ENCODE measurements at places on chromosomes 5 and 9. TPM values are rescaled to one million over a fixed set of nuclear protein-coding genes. Genes with fewer than 3 reads are reported as not detected.

DNA sequence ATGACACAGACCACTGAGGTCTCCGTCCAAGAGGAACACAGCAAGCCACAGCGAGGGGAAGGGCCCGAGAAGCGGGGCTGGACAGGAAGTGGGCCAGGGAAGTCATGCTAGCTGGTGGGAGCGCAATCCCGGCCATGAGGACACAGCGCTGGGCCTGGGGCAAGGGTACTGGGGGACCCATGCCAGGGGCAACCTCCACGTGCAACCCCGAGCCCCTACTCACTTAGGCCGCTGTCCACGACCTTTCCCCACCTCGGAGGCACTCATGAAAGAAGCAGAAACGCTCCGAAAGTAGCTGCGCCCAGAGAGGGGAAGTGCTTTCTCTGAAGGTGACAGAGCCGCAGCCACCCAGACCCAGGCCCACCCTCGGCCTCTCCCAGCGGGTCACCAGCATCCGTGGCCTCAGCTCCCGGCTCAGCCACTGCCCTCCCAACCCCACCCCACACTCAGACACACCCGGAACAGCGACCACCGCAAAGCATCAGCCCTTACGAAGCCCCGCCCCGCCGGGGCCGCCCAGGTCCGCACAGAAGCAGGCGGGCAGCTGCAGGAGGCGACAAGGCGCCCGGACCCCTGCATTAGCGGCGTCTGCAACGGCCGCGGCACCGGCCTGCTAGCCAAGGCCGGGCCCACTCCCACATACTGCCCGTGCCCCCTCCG is 782 bp downstream of the BICD2 start:
- H3K4me1 ChIP-seq = peaks cover 38% of the 10 kb centered on the region
- peak overlapping the region; percentile 93 for H3K27ac ChIP-seq
- H3K4me3 ChIP-seq = peak overlapping the region; percentile 96
- no peaks in the 10 kb centered on the region for H3K27me3 ChIP-seq

CNTNAP3B gene
- total RNA-seq = not detected

DNA sequence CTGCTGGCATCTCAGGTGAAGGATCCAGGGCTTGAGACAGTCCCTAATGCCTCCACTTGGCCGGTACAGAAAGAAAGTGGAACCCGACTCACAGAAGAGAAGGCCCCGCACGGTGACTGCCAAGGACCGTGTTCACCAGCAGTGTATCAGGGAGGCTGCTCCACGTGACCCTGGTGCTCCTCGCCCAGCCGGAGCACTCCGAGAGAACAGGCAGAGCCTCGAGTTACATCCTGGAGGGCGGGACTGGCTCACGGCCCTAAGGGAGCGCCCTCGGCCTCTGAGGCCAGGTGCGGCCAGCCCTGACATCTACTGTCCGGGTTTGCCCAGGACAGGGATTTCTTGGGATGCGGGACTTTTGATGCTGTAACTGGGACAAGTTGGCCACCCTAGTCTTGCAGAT is 104.0 kb upstream of the SARDH start:
- H3K27ac ChIP-seq = no peak overlapping the region
- peaks cover 19% of the 10 kb centered on the region for H3K27me3 ChIP-seq
- DNase-seq = no peak
- no peaks in the 10 kb centered on the region for H3K36me3 ChIP-seq
- H3K4me3 ChIP-seq = no peak overlapping the region

NUDCD2 gene
- total RNA-seq = 27.8 TPM

DNA sequence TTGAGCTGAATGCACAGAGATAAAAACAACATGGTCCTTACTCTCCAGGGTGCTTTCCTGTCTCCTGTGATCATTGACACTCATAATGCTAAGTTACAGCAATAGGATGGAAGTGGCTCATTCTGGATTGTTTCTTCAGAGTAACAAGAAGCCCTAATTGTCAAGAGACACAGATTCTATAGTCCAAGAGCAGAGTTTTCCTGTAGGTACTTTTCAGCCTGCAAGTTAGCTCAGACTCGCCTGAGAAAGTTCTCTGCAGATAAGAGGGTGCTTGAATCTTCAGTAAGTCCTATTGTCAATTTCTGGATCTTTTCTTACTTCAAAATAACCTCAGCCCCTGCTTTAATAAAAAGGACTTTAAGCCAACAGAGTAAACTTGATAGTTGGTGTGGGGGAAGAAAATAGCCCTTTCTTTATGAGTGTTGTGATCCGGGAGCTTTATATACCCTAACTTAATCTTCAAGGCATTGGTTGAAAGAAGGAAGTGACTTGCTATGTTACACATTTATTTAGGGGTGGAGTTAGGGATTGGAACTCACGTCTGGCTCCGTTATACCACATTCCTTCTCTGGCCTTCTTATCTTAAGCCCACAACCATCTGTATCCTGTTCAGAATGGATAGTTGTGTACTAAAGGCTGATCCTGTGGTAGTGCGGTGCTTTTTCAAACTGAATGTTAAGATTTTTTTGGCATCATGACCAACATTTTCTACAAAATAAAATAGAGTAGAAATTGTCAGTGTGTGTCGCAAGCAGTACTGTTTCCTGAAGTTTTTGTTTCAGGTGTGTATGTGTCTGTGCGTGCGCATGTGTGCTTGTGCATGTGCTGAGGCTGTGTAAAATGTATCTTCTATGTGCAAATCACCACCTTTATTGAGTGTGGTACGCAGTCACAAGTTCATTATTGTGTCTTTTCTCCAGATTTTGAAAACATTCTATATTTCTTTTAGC is 173.9 kb downstream of the WDR70 start:
- H3K4me1 ChIP-seq = peaks cover 5% of the 10 kb centered on the region
- no peak for DNase-seq
- H3K27me3 ChIP-seq = no peaks in the 10 kb centered on the region
- no peak overlapping the region for H3K27ac ChIP-seq

DNA sequence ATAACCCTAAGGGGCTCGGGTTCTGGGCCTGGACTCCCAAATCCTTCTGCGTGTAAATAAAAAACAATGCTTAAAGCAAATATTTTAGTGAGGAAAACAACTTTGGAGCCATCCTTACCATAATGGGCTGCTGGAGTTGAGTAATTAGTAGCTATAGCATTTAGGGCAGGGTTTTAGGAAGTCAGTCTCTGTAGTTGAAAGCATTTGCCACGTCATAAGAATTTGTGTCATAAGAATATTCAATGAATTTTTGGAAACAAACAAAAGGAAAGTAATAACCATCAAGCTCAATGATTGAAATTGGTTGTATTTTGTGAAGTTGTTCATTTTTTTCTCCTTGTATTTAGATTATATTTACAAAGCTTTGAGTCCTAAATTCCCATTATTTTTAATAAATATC is 114.8 kb upstream of the ELL2 start:
- no peaks in the 10 kb centered on the region for H3K36me3 ChIP-seq
- H3K27ac ChIP-seq = no peak overlapping the region
- DNase-seq = no peak
- H3K4me3 ChIP-seq = no peak overlapping the region

DAB2 gene
- 2.6 TPM for total RNA-seq

- no peak overlapping the region for H3K4me3 ChIP-seq
- H3K27ac ChIP-seq = no peak overlapping the region
- no peaks in the 10 kb centered on the region for H3K36me3 ChIP-seq
- no peak for DNase-seq
- H3K4me1 ChIP-seq = no peaks in the 10 kb centered on the region
These were observed 198.0 kb upstream of the EGFLAM start for GRCh38 chr5:38060354-38060753.

DNA sequence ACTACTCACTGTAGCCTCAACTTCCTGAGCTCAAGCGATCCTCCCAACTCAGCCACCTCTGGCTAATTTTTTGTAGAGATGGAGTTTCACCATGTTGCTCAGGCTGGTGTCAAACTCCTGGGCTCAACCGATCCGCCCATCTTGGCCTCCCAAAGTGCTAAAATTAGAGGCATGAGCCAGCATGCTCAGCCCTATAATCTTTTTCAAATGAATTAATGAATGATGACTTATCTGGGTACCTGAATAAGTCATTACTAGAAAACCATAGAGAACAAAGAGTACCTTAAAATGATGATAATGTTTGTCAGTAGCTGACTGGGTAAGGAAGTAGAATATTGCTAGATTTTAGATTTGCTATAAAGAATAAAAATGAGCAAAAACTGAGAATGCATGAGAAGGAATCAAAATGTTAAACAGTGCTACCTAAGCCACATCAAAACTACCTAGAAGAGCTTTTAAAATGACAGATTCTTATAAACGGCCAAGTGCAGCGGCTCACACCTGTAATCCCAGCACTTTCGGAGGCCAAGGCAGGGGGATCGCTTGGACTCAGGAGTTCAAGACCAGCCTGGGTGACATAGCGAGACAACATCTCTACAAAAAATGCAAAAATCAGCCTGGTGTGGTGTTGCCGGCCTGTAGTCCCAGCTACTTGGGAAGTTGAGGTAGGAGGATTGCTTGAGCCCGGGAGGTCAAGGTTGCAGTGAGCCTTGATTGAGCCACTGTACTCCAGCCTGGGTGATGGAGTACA is 13.6 kb downstream of the FNBP1 start:
- peaks cover 10% of the 10 kb centered on the region for H3K36me3 ChIP-seq
- peak overlapping the region; percentile 89 for H3K27ac ChIP-seq
- H3K27me3 ChIP-seq = no peaks in the 10 kb centered on the region
- peaks cover 89% of the 10 kb centered on the region for H3K4me1 ChIP-seq
- no peak for DNase-seq

DNA sequence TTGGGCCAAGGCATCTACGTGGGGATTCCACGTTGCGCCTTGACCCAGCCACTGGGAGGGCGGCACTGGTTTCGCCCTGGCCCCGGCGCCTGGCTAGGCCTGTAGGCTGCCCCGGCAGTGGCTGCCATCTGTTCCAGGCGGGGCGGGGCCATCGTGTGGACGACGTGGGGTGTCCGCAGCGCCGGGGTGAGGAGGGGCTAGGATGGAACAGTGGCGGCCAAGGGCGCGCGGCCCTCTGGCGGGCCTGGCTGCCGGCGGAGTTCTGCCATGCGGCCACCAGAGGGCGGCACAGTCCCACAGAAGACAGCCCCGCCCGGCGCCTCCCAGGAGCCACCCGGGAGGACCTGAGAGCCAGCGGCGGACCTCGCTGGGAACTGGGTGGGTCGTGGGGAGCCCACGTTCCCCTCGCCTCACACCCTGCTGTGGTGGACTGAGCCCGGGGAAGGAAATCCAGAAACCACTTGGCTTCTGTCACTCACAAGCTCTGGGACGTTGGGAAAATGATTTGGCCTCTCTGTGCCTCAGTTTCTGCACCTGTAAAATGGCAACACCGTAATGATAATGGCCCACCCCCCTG is 22.6 kb upstream of the RAPGEF1 start:
- H3K4me1 ChIP-seq = no peaks in the 10 kb centered on the region
- H3K27ac ChIP-seq = no peak overlapping the region
- H3K36me3 ChIP-seq = no peaks in the 10 kb centered on the region
- no peak overlapping the region for H3K4me3 ChIP-seq

- DNase-seq = no peak
- peaks cover 9% of the 10 kb centered on the region for H3K36me3 ChIP-seq
- H3K27me3 ChIP-seq = no peaks in the 10 kb centered on the region
- H3K4me3 ChIP-seq = no peak overlapping the region
- H3K4me1 ChIP-seq = peaks cover 14% of the 10 kb centered on the region
These were observed 58.3 kb downstream of the CYFIP2 start for GRCh38 chr5:157324237-157324636.

DNA sequence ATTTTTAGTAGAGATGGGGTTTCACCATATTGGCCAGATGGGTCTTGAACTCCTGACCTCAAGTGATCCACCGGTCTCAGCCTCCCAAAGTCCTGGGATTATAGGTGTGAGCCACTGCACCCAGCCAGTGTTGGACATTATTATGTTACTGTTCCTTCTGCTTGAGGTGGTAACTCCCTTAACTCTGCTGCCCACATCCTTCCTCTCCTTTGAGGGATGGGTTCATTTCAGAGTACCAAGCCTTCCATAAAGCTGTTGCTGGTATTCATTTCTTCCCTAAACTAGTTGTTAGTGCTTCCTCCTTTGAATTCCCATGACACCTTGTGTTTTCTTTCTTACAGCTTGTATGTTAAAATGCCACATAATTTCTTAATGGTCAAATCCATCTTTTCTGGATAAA is 54.0 kb downstream of the CTNNA1 start:
- H3K4me1 ChIP-seq = peaks cover 9% of the 10 kb centered on the region
- no peak overlapping the region for H3K4me3 ChIP-seq
- H3K27me3 ChIP-seq = peaks cover 20% of the 10 kb centered on the region
- H3K36me3 ChIP-seq = peaks cover 4% of the 10 kb centered on the region
- no peak for DNase-seq
- H3K27ac ChIP-seq = no peak overlapping the region

DNA sequence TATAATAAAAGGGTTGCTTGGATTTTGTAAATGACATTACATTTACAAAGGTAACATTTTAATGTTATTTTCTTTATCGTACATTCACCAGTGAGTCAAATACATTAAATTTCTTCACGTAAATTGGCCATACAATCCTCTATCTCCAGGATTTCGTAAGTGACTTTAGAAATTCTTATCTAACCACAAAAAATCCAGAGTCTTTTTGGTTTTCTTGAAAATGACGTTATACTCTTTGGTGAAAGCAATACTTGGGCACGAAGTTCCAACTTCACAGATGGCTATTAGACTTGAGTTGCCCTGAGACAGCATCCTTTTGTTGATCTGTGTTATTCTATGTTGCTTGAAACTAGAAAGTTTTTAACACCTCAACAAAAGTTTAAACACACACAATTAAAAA is 87.4 kb upstream of the CDH10 start:
- H3K27me3 ChIP-seq = no peaks in the 10 kb centered on the region
- H3K27ac ChIP-seq = no peak overlapping the region
- no peaks in the 10 kb centered on the region for H3K36me3 ChIP-seq
- no peak overlapping the region for H3K4me3 ChIP-seq

DNA sequence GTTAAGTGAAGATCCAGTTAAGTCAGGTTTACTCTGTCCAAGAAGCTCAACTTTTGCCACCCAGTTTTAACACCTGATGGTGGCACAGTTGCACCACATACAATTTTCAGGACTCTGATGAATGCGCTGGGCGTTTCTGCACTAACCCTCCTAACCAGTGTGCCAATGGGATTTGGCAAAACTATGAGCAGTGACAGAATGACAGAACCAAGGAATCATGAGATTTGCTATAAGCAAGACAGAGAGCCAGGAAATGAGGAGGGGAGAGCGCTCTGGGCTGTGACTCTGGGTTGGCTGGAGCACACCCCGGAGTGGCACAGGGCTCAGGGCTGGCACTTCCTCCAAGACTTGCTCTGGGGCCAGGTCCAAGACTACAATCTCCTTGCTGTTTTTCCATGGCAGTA is 84.1 kb downstream of the SH3PXD2B start:
- H3K27me3 ChIP-seq = peaks cover 3% of the 10 kb centered on the region
- no peak overlapping the region for H3K4me3 ChIP-seq
- no peak for DNase-seq
- peaks cover 2% of the 10 kb centered on the region for H3K4me1 ChIP-seq
- H3K27ac ChIP-seq = no peak overlapping the region
- H3K36me3 ChIP-seq = peaks cover 18% of the 10 kb centered on the region

SRP19 gene
- total RNA-seq = 47.5 TPM

GRCh38 chr5:122375801-122376200 is 63.8 kb downstream of the SNCAIP start:
- H3K36me3 ChIP-seq = no peaks in the 10 kb centered on the region
- no peaks in the 10 kb centered on the region for H3K4me1 ChIP-seq
- H3K27me3 ChIP-seq = no peaks in the 10 kb centered on the region

TGFBI gene
- total RNA-seq = 11.7 TPM

ANKRD18B gene
- 0.88 TPM for total RNA-seq

All from naive thymus-derived CD8-positive, alpha-beta T cell (primary cell).